Endothelial cell of coronary artery (primary cell): ENCODE measurements at places on chromosomes 3 and 15. TPM values are rescaled to one million over a fixed set of nuclear protein-coding genes. Genes with fewer than 3 reads are reported as not detected.

The KBTBD8 gene
- total RNA-seq = 3.1 and 3.5 TPM in 2 replicates

The TBC1D21 gene
- total RNA-seq = not detected in 2 replicates

The HRG gene
- not detected in 2 replicates for total RNA-seq

The GOLGA6D gene
- total RNA-seq = not detected in 2 replicates

The SYNPR gene
- not detected in 2 replicates for total RNA-seq

The RBPMS2 gene
- total RNA-seq = 0.09 TPM in 1 of 2 replicates, not detected in the other

The CGNL1 gene
- total RNA-seq = 20.9 and 28.3 TPM in 2 replicates

The DNAH1 gene
- 1.8 and 5.2 TPM in 2 replicates for total RNA-seq

The DUOXA2 gene
- total RNA-seq = not detected in 2 replicates

The SLC12A8 gene
- 0.09 and 2.7 TPM in 2 replicates for total RNA-seq
